ENCODE measurements at places on chromosomes 11 and 22.

DNA sequence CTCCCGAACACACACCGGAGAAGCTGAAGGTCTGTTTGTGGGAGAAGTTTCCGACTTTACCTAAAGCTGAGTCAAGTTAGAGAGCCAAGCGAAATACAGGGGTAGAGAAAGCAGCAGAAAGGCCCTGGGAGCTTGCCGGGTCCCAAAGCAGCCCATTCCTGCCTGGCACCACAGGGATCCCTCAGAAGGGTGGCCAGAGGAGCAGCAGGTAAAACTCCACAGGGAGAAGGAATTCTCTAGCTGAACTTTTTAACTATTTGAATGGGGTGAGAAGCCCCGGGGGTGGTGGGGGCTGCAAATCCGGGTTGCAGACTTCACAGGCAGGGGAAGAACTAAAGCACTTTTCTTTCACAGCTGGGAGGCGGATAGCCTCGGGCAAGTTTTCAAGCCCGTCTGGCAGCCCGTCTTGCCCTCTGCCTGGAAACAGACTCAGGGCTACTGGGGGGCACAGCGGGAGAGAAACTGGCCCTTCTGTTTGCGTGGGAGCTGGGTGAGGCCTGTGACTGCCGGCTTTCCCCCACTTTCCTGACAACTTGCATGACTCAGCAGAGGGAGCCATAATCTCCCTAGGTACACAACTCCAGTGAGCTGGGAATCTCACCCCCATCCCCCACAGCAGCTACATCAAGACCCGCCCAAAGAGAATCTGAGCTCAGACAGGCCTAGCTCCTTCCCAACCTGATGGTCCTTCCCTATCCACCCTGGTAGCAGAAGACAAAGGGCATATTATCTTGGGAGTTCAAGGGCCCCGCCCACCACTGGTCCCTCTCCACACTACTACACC is 311.0 kb downstream of the SBF2 start:
- DNase-seq = no peak

DNA sequence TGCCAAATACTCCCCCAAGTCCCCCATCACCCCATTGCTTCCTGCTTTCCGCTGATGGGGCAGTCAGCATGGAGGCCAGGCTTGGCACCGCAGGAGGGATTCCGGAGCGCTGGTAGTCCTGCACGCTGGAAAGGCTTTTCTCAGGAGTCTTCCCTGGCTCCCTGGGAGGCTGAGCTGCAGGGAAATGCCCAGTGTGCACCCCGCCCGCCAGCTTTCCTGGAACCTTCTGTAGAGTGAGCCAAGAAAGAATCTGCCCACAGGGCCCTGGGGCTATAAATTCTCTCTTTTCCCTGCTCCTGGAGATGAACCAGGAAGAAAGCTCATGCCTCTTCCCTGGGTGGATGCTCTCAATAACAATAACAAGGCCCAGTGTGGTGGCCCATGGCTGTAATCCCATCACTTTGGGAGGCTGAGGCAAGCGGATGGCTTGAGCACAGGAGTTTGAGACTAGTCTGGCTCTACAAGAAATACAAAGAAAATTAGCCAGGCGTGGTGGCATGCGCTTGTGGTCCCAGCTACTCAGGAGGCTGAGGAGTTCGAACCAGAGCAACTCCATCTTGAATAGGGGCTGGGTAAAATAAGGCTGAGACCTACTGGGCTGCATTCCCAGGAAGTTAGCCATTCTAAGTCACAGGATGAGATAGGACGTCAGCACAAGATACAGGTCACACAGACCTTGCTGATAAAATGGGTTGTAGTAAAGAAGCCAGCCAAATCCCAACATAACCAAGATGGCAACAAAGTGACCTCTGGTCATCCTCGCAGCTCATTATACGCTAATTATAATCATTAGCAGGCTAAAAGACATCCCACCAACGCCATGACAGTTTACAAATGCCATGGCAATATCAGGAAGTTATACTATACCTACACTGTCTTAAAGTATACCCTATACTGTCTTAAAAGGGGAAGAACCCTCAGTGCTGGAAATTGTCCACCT is 46.4 kb upstream of the FTH1 start:
- DNase-seq = no peak

GRCh38 chr22:35631597-35631996 is 14.5 kb upstream of the MB start:
- no peak for DNase-seq

DNA sequence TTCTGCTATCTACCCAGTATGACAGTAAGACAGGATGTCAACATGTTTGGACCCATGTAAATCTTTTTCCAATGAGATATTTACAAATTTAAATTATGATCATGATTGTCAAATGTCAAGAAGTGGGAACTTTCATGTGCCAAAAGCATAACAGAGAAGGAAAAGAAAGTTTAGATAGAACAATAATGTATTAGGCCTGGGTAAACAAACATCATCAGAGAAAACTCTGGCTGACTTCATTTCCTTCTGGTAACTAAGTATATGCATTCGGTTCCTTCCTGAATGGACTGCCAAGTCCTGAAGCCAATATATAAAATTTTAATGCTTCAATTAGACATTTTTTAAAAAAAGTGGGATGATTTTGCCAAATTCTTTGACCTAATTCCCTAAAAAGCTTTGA is 16.5 kb downstream of the RNF141 start:
- no peak for DNase-seq

- peak; percentile 23 for DNase-seq
Measured at GRCh38 chr22:33049119-33049729, 9.0 kb downstream of the SYN3 start.

DNA sequence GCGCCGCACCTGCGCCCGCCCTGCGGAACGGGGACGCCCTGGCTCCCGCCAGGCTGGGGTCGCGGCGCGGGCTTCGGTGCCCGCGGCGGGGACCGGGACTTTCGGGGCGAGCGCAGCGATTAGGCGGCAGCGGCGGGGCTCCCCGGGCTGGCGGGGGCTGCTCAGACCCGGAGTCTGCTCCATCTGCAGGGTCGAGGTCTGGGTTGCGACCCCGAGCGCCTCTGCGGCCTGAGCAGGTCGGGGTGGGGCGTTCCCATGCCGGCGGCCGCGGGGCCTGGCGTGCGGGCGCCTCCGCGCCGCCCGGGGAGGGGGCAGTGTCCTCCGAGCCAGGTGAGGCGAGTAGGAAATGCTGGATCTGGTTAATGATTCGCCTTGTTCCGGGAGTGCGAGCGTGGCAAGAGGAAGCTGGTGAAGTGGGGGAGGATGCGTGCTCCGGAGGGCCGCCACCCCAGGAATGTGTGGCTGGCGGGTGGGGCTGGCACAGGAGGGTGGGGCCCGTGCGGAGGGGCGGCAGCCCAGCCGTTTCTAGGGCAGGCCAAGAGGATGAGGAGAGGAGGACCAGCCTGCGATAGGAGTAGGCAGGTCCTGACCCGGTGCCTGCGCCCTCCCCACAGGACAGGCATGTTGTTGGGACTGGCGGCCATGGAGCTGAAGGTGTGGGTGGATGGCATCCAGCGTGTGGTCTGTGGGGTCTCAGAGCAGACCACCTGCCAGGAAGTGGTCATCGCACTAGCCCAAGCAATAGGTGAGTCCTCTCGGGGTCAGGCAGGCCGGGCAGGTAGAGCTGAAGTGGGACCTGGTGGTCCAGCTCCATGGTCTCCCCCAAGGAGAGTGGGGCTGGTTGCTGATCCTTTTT is 606 bp downstream of the RASSF7 start:
- DNase-seq = no peak
